ENCODE measurements at places on chromosomes 1 and 21.

GRCh38 chr1:204376465-204376864 lies 16.7 kb upstream of the PLEKHA6 start:
- no peak for DNase-seq

GRCh38 chr1:201137579-201138310 lies 10.8 kb upstream of the ASCL5 start:
- DNase-seq, result no peak

GRCh38 chr1:95013950-95014574 lies 58.7 kb downstream of the ALG14 start:
- DNase-seq, result no peak

- DNase-seq, result no peak
Observed at GRCh38 chr1:237884237-237884636, 6.5 kb downstream of the ZP4 start.

DNA sequence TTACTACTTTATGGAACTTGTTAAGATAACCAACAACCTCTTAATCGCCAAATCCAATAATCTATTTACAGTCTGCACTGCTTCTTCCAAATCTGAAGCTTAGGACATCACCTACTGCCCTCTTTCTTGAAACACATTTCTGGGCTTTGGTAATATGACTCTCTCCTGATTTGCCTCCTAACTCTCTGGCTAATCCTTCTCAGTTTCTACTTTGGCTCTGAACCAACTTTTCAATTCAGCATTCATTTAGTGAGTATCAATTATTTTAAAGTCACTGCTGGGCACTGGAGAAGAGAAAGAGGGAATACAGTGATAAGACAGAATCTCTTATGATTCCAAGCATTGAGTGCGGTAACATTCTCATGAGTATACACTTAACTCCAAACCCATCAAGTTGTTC lies 275.0 kb downstream of the AKT3 start:
- no peak for DNase-seq

DNA sequence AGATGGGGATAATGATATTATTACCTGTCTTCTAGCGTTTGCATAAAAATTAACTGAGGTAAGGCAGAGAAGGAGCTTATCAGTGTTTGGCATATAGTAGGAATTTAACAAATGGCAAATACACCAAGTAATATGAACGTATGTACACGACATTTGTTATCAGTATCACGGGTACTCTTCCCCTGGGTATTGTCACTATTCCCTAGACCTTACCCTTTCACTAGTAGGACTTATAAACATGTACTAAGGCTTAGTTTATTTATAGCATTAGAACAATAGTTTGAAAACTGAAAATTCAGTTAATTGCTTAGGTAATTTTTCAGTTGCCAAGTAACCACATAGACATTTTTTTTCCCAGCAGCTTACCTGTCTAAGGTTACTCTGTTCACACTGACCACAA lies 187.0 kb downstream of the KCTD3 start:
- DNase-seq, result no peak

- no peak for DNase-seq
Observed at GRCh38 chr1:2988256-2988655, 33.0 kb upstream of the ACTRT2 start.

- no peak for DNase-seq
Observed at GRCh38 chr1:42154685-42155084, 1.5 kb downstream of the GUCA2B start.

DNA sequence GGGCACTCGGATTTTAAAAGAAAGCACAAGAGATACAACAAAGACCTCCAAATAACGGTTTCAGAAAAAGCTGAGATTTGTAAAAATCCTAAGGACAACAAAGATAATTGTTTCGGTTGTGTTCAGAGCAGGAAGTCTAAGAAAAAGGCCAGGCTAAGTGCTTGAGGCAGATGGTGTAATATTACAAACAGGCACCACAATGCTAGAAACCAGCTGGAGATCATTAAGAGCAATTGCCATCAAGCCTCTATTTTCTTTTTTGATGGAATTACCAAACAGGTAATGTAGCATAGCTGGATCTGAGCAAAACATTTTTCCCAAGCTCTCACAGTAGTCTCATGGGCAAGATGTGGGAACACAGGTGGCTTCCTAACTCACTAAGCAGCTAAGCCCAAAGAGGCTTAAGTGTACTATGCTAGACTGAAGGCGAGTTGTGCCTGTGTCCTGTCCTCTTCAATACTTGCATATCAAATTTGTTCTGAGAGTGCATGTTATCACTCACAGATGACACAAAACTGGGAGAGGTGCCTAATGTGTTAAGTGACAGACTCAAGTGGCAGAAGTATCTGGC lies 161.6 kb downstream of the GLUL start:
- no peak for DNase-seq

Measured in CD4-positive, alpha-beta T cell treated with Interleukin-15 for 4 hours (primary cell).